Bone marrow (tissue), 2 donors: ENCODE measurements at places on chromosomes 5 and 9.

GRCh38 chr9:124006448-124007361 is 4.9 kb upstream of the LHX2 start:
- DNase-seq, result no peak

DNA sequence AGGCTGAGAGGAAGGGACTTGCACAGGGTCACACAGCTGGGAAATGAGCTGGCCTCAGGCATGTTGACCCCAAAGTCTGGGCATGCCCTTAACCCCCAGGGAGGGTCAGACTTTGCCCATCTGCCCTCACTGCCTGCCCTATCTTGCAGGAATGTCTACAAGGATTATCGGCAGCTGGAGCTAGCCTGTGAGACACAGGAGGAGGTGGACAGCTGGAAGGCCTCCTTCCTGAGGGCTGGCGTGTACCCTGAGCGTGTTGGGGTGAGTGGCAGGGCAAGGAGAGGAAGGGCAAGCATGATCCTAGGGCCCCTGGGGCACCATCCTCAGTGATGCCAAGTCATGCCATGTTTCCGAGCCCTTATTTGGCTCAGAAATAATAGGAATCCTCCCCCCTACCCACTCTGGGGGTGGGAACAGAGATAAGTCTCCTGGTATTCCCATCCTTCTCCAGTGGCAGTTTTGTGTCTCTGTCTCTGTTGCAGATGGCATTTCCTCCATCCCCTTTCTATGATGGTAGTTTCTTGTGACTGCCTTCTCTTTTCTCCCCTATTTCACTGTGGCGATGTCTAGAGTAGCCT is 28.5 kb downstream of the GOLGA2 start:
- DNase-seq, result no peak

- DNase-seq, result no peak
These were observed 31.9 kb downstream of the FAM219A start for GRCh38 chr9:34426347-34427074.

GRCh38 chr5:168706655-168707069 is 127.5 kb upstream of the PANK3 start:
- no peak for DNase-seq

DNA sequence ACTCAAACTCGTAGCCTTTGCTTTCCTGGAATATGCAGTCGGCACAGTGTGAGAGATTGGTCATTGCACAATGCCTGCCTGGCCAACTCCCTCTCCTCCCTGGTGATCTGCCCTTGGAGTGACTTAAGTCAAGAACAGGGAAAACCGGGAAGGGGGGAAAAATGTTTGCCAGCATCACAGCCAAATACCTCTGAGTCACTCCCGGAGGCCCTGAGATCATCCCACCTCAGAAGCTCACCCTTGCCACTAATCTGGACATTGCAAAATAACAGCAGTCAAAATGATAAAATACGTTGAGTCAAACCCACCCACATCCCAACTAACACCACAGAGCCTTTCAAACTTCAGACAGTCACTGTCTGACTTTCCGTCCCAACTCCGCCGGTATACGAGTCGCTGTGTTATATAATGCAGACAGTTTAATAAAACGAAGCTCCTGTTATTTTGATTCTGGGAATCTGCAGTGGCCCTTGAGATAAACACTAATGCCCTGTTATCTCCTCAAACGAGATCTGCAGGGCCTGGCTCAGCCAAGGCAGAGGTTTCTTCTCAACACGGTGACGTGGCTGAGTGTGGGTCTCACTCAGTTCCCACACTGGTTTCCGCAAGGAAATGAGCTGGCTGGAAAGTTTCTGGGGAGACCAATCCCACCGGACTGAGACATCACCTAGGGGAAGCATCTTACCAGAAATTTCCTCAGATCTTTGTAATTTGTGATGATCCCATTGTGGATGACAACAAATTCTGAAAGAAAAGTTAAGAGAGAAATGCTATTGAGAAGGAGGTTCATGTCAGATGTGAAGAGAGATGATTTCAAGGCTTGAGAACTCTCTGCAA is 22.1 kb downstream of the GFPT2 start:
- DNase-seq, result no peak

- no peak for DNase-seq
These were observed 97.6 kb downstream of the CDH10 start for GRCh38 chr5:24547132-24547531.

DNA sequence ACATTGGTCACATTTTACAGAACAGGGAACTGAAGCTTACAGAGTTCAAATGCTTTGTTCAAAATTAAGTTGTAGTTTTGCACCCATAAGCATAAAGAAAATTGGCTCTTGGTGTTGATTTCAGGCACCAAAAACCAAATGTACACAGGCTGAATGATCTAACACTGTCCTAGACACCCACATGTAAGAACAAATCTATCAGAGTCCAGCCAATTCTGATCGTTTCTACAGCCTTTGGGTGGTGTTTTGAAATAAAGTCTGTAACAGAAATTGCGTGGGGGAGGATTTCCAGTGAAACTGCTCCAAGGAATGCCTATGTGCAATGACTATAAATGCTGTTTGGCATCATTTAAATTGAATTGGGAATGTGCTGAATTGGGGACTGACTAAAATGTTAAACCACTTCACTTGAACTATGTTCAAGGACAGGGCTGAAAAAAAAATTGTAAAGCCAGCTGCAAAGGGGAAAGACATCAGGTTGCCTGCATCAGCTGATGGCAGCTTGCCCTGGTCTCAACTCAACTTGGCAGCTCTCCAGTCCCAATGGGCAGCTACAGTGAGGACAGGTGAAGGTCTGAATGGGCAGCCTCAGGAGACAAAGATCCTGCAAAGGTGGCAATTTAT is 92.2 kb upstream of the TRPC7 start:
- DNase-seq, result no peak

DNA sequence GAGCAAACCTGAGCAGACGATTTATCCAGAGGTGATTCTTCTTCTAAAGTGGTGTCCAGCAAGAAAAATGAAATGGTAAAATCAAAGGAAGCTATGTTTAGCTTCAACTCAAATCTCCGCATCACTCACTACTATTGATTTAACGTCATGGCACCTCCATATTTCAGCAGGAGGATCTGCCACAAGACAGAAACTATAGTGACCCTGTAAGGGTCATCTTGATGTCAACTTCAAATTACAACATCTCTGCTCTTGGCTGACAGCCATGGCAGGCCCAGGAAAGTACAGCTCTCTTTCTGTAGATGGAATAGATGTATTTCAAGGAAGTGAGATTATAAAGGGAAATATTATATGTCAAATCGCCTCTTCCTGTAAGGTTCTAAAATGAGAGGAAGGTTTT is 10.1 kb upstream of the EFNA5 start:
- no peak for DNase-seq

DNA sequence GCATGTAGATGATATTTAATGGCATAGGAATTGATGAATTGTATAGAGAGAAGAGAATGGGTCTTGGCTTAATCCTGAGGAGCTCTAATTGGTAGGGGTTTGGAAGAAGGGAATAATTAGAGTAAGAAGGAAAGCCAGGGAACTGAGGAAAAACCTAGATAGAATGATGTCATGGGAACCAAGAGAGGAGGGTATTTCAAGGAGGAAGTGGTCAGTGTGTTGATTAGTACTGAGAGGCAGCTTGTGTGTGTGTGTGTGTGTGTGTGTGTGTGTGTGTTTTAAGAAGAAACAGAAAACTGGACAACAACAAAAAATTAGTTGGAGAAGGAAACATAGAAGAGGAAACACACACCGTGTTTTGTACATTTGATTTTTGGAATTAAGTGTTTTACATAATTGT is 42.8 kb downstream of the MAST4 start:
- peak; percentile 24 for DNase-seq

DNA sequence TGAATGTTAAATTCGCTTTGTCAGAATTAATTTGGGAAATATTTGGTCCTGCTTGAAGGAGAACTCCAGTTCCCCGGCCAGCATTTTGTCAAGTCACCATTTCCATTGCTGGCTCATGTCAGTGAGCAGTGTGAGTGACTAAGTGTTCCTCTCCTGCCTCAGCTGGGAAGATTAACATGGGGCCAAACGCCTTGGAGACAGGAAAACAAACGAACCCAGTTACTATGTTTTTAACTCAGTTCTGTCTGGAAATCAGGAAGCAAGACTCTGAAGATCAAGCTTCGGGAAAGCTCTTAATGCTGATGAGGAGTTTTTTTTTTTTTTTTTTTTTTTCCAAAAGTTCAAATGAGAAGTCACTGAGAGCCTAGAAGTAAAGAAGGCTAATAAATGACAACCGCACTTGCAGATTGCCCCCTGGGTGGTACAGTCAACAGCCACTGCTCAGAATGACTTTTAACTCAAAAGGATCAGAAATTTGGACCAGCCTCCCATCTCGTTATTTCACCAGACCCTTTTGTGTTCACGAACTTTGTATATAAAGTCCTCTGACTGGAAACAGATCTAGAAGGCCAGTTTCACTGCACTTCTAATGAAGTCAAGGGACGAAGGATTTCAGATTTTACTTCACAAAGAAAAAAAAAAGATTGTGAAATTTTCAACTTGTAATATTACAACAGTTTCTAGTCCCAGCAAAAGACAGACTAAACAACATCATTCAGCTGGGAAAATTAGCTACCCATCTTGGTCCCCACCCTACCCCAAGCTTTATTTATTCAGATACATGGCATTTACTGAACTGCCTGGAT is 121.3 kb downstream of the LHFPL2 start:
- no peak for DNase-seq

DNA sequence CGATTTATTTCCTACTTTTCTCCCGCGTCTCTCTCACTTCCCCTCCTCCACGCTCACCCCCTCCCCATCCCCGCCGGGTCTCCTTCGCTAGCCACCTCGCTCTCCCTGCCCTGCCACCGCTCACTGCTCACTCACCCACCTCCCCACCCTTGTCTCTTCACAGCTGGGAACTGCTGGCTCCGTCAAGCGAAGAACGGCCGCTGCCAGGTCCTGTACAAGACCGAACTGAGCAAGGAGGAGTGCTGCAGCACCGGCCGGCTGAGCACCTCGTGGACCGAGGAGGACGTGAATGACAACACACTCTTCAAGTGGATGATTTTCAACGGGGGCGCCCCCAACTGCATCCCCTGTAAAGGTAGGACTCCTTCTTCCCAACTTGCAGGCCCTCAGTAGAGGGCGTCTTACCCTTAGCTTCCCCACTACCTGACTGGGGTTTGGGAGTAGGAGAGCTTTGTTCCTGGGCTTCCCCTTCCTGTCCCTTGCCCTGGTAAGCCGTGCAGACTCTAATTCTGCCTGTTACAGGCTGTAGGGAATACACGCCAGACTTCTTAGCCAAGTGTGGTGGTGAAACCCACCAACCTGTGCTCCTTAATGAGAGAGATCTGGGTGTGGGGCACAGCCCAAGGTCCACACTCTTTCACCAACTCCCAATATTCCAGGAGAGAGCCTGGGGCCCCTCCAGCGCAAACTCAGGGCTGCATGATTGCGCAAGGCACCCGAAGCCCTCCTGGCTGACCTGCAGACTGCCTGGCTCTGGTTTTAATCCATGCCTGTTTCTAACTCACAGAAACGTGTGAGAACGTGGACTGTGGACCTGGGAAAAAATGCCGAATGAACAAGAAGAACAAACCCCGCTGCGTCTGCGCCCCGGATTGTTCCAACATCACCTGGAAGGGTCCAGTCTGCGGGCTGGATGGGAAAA is 2.5 kb downstream of the FST start:
- no peak for DNase-seq

DNA sequence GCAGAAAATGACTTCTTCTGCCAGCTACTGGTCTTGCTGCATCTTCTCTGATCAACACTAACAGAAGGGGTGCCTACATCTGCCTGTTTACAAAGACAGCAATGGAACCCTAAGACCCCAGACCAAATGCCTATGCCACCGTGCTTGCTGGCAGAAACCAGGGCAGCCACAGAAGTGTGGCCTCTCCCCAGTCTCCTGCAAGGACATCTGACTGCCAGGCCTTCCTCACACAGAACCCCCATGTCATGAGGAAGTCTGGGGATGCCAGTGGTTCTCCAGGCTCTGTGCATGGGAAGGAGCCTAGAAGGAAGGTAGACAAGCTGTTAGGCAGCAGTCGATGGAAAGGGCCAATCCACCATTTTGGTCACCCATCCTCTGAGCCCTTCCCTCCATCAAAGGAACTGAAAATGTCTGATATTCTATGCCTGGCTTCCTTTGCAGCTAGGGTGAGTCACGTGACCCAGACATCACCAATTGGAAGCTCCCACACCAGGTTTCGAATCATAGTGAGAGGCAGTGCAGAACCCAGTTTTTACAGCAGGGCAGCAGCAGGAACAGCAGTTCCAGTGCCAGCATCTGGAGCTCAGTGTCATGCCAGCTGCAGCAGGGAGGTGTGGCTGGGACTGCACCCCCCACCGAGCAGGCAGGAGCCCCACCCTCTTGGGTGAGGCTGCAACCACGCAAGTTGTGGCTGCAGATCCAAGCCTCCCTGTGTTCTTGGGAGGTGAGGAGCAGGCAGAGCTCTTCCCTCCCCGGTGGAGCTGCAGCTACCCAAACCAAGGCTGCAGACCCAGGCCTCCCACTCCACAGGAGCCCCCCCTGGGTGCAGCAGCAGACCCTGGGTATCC is 123.4 kb downstream of the OLFM1 start:
- no peak for DNase-seq

- no peak for DNase-seq
These were observed 38.8 kb downstream of the EHMT1 start for GRCh38 chr9:137657606-137658005.

- DNase-seq, result no peak
These were observed 131.7 kb upstream of the GPR151 start for GRCh38 chr5:146647656-146648199.

GRCh38 chr5:6750951-6751685 is 37.9 kb downstream of the TENT4A start:
- no peak for DNase-seq

- DNase-seq, result no peak
These were observed 141.0 kb downstream of the AGTPBP1 start for GRCh38 chr9:85600675-85601263.

- no peak for DNase-seq
These were observed 6.4 kb upstream of the P4HA2 start for GRCh38 chr5:132233811-132234683.

DNA sequence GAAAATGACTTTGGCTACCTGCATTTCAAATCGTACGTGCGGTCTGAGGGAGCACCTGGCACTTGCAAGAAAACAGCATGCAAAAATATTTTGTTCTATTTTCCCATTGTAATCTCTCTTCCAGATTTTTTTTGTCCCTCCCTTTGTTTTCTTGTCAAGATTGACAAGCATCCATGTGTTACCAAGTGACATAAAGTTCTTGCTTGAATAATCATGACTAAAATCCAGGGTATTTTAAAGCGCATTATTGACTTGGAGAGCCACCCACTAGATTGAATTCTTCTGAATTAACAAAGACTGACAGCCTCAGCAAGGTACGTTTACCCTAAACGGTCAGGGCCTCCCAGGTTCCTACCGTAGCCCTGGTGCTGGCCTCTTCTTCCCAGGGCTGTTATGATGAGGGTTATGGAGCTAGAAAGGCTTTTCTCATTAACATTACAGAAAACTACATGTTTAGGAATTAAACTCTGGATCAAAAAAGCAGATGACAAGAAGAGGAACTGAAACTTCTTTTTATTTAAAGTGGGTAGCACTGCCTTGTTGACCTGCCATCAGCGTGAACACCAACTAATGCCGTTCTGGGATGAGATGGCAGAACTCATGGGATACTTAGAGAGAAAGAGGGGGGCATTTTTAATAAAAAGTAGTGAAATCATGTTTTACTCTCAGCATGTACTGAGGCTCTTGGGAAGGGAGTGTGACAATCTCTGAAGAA is 297.0 kb downstream of the EFNA5 start:
- DNase-seq, result no peak
